ENCODE measurements at places on chromosomes 2 and 18.

GRCh38 chr2:132804051-132804450 is 134.0 kb upstream of the LYPD1 start:
- DNase-seq: no peak

- DNase-seq: no peak
Measured at GRCh38 chr18:37188016-37188791, 359.3 kb downstream of the KIAA1328 start.

GRCh38 chr2:41087946-41088345 is 636.1 kb upstream of the SLC8A1 start:
- DNase-seq: no peak

- no peak for DNase-seq
Measured at GRCh38 chr2:217199255-217199630, 339.4 kb upstream of the TNP1 start.

DNA sequence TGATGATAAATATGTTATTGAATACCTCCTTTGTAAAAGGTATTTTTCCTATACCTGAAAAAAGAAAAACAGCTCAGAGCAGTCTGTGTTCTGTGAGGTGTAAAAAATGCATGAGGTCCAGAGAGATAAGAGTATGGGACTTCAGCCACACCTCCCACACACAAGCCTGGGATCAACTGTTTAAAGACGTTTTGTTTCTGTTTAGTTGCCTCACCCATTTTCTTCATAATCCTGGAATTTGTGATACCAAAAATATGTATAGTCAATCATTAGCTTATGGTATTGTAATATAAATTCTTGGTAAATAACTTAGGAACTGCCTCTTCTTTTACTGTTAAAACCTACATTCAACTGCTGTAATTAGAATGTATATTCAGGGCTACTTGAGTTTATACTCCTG is 1322.9 kb upstream of the TMEFF2 start:
- no peak for DNase-seq

DNA sequence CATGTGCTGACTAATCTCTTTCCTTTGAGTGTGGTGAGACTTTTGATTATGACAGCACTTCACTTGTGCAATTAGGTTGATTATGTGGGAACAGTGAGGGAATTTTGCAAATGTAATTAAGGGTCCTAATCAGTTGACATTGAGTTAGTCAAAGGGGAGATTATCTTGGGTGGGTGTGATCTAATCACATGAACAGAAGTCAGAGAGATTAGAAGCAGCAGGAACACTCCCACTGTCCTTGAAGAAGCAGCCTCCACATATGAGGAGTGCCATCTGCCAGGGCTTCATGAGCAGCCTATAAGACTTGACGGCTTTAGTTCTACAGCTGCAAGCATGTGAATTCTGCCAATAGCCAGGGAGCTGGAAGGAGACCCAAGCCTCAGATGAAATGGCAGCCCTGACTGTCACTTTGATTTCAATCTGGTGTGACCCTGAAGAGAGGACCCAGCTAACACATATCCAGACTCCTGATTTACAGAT is 89.4 kb upstream of the APCDD1 start:
- DNase-seq: no peak

- DNase-seq: no peak
Measured at GRCh38 chr2:173109253-173110188, 33.9 kb downstream of the MAP3K20 start.

GRCh38 chr2:221492636-221493035 is 79.5 kb downstream of the EPHA4 start:
- DNase-seq: no peak

- DNase-seq: no peak
Measured at GRCh38 chr18:32549248-32550110, 78.8 kb upstream of the GAREM1 start.

GRCh38 chr2:207775473-207775872 is 5.8 kb upstream of the FZD5 start:
- DNase-seq: no peak

DNA sequence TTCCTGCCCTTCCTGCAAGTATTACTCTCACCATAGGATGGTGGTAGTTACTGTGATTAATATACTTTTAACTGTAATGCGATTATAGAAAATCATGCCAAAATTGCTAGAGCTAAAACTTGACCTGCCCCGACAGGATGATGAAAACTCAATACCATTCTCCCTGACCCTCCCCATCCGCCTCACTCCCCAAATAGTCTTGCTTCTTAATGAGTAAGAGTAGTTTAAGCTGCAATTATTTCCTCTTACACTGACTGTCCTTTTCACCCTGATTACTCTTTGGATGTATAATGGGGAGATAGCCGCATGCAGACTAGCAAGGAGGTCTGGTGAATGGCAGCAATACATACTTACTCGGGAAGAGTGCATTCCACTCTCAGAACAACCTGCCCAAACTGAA is 269.6 kb upstream of the SIX3 start:
- no peak for DNase-seq

- no peak for DNase-seq
Measured at GRCh38 chr2:181483211-181483610, 26.0 kb downstream of the ITGA4 start.

- DNase-seq: no peak
Measured at GRCh38 chr2:23918837-23919489, 8.0 kb downstream of the ATAD2B start.

DNA sequence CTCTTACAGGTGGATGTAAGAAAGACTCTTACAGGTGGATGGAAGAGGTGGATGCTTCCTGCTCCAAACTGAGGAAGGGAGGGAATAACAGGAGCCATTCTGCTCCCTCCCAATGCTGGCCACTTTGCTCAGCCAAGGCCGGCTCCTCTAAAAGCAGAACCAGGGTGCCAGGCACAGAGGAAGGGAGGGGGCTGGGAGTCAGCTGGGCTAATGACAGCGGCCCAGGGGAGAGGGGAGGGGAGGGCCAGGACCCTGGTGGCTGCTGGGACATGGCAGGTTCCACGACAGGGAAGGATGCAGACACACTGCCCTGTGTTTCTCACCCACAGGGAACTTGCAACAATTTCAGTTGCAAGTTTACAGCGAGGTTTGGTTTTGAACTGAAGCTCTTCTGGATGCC is 173.4 kb downstream of the ANAPC1 start:
- no peak for DNase-seq

DNA sequence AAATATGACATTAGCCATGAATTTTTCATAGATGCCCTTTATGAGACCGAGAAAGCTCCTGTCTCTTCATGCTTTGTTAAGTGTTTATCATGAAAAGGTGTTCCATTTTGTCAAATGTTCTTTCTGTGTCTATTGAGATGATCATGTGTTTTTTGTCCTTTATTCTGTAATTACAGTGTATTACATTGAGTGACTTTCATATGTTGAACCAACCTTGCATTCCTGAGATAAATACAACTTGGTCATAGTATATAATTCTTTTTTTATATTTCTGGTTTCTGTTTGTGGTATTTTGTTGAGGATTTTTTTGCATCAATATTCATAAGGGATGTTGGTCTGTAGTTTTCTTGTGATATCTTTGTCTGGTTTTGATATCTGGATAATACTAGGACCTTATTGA is 52.9 kb upstream of the HPCAL1 start:
- DNase-seq: no peak

- DNase-seq: no peak
Measured at GRCh38 chr2:205539603-205540002, 142.7 kb upstream of the NRP2 start.

- no peak for DNase-seq
Measured at GRCh38 chr2:23100406-23100805, 284.6 kb upstream of the KLHL29 start.

DNA sequence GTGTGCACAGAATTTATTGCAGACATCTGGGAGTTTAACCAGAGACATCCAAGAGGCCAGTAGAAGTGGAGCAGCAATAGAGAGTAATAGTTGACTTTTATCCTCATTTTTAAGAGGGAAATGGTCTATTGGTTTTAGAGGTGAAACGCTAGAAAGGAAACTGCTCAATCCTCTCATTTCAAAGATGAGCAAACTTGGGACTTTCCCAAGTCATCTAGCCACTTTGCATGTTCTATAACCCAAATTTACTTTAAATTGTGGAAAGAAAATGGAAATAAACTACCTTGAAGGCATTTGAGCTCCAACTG is 601.7 kb downstream of the ARHGAP15 start:
- DNase-seq: no peak

- no peak for DNase-seq
Measured at GRCh38 chr18:39561126-39561525, 1995.5 kb upstream of the CELF4 start.

- DNase-seq: no peak
Measured at GRCh38 chr2:46481198-46482193, 2.1 kb downstream of the TMEM247 start.

DNA sequence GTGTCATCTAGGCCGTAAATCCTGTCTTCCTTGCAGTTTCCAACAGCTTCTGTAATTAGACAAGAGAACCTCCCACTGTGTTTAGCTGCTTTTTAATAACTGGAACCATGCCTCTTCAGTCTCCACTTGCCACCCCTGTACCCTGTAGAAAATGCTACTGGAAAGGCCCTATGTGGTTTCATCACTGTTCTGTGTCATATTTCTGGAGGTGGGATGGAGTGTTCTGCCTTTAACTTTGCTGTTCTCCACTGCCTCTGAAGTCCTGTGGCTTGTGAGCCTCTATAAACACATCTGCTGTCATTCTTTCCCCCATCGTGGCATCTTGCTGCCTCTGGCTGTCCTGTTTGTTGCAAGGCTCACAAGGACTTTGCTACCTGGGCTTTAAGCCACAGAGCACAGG is 17.9 kb downstream of the MGAT5 start:
- no peak for DNase-seq

DNA sequence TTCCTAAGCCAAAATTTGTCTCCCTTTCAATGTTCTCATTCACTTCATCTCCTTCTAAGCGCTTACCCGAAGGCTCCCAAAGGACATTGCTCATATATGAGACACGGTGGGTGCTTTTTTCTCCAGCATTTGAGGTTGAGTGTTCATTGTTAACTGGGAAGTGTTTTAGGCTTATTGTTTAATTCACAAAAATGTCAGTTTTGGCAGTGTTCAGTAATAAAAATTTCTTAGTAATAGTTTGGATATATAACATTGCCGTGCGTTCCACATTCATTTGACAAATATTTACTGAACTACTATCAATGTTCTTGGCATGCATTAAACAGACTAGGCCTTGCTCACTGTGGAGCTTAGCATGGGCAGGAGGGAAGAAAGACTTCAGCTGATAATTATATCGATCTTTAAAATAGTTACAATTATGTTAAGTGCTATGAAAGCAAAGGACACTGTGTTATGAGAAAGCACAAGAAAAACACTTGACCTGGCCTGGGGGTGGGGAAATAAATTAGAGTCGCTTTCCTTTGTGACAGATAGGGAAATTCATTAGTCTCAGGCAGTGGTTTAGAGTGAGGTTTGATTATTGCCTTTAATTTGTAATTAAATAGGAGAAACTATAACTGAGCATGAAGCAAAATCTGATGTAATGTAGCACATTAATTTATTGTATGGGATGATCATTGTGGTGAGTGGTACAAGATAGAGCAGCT is 82.2 kb upstream of the DOCK10 start:
- DNase-seq: no peak

DNA sequence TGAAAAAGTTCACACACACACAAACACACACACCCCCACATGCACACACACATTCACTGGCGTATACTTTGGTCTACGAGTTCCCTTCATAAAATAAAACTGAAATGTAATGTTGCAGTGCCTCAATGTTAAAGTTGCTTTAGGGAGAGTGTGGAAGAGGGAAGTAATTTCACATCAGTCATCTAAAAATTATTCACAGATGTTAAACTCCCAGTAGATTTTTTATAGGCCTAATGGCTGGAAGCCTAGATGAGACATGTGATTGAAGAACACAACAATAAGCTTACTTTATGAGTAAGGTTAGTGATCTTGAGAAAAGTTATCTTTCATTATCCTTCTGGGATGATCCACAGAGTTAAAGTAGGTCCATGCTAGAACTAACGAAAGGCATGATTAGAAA is 506.7 kb upstream of the CNTNAP5 start:
- no peak for DNase-seq
